ENCODE measurements at places on chromosomes 7 and 10. TPM values are rescaled to one million over a fixed set of nuclear protein-coding genes. Genes with fewer than 3 reads are reported as not detected.

TRIM73 gene
- 0.13 TPM for total RNA-seq

DCLRE1A gene
- 7.7 TPM for total RNA-seq

UTF1 gene
- not detected for total RNA-seq

OPN4 gene
- not detected for total RNA-seq

MYL10 gene
- not detected for total RNA-seq

PRLHR gene
- not detected for total RNA-seq

SEC61G gene
- total RNA-seq = 192 TPM

C7orf33 gene
- not detected for total RNA-seq

TMEM26 gene
- 12.2 TPM for total RNA-seq

GCK gene
- 0.25 TPM for total RNA-seq

PPP1R17 gene
- total RNA-seq = not detected

MAD1L1 gene
- total RNA-seq = 46.9 TPM

FBXL13 gene
- 4.5 TPM for total RNA-seq

UCN3 gene
- not detected for total RNA-seq

LHFPL3 gene
- not detected for total RNA-seq

SUV39H2 gene
- 10.4 TPM for total RNA-seq

ADAMTS14 gene
- 3.7 TPM for total RNA-seq

SH2D4B gene
- not detected for total RNA-seq

VAX1 gene
- not detected for total RNA-seq

DNAH11 gene
- 0.40 TPM for total RNA-seq

RHOBTB1 gene
- total RNA-seq = 13.8 TPM

HOXA4 gene
- total RNA-seq = 0.12 TPM

GNGT1 gene
- total RNA-seq = not detected

Measured in aortic smooth muscle cell (primary cell).